ENCODE measurements at places on chromosomes 1 and 21.
A peak's percentile ranks its signal among the peaks of the same experiment; 100 is the strongest.

GRCh38 chr1:6220236-6220635 is 14.3 kb downstream of the RNF207 start:
- peak overlapping the region; percentile 98 for H3K27ac ChIP-seq
- peak; percentile 80 for DNase-seq
- H3K27me3 ChIP-seq, result no peaks in the 10 kb centered on the region

- peaks cover 34% of the 10 kb centered on the region for H3K4me1 ChIP-seq
- H3K4me3 ChIP-seq, result no peak overlapping the region
- H3K27ac ChIP-seq, result no peak overlapping the region
These were observed 1.9 kb downstream of the TRMT13 start for GRCh38 chr1:100134872-100135271.

DNA sequence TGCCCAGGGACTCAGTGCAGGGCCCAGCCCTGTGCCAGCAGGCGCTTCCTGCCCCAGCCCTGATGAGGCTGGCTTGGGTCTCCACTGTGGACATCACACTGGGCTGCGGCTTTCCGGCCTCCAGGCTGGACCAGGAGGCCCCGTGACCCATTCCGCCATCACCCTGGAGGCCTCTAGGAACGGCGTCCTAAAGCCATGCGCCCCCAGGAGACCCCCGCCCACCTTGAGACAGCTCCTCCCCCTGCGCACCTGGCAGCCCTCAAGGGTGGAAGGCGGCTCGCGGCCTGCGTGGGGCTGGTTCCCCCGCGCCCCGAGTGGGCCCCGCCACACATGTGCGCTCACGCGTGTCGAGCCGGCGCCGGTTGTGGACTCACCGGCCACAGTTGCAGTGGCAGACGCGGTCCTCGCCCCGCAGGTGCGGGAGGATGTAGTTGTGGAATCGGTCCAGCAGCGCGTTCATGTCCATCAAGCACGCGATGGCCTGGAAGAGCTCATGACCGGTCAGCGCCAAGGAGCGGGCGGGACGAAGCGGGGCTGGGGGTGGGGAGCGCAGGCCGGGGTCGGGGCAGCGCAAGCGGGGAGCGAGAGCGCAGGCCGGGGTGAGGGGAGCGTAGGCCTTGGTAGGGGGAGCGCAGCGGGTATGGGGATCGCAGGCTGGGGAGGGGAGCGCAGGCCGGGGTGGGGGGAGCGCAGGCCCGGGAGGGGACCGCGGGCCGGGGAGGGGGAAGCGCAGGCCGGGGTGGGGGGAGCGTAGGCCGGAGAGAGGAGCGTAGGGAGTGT is 924 bp downstream of the TMEM240 start:
- H3K27ac ChIP-seq, result no peak overlapping the region
- no peaks in the 10 kb centered on the region for H3K4me1 ChIP-seq
- H3K27me3 ChIP-seq, result no peaks in the 10 kb centered on the region

GRCh38 chr1:111596499-111596898 is 23.1 kb upstream of the RAP1A start:
- H3K27ac ChIP-seq, result no peak overlapping the region
- no peaks in the 10 kb centered on the region for H3K27me3 ChIP-seq
- peaks cover 40% of the 10 kb centered on the region for H3K4me1 ChIP-seq

- DNase-seq, result no peak
- no peaks in the 10 kb centered on the region for H3K27me3 ChIP-seq
- H3K4me1 ChIP-seq, result peaks cover 21% of the 10 kb centered on the region
These were observed 21.0 kb downstream of the JUN start for GRCh38 chr1:58762806-58763205.

DNA sequence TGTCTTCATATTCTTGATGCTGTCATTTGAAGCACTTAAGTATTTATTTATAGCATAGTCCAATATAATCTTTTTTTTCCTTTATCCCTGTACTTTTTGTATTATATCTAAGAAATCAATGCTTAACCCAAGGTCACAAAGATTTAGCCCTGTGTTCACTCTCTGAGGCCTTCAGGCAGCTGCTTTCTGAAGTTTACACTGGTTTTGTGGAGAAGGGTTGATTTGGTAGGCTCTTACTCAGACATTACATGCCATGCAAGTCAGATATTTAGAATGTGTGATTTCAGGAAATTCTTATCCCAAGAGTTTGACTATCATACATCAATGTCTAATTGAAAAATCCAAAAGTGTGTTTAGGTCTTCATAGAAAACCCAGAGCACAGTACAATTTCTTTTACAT is 56.3 kb downstream of the PALMD start:
- H3K4me1 ChIP-seq, result no peaks in the 10 kb centered on the region
- H3K36me3 ChIP-seq, result no peaks in the 10 kb centered on the region
- DNase-seq, result no peak
- no peaks in the 10 kb centered on the region for H3K27me3 ChIP-seq
- H3K4me3 ChIP-seq, result no peak overlapping the region

All from PC-9 (cell line).